ENCODE measurements at places on chromosomes 1 and 21. TPM values are rescaled to one million over a fixed set of nuclear protein-coding genes. Genes with fewer than 3 reads are reported as not detected.

DNA sequence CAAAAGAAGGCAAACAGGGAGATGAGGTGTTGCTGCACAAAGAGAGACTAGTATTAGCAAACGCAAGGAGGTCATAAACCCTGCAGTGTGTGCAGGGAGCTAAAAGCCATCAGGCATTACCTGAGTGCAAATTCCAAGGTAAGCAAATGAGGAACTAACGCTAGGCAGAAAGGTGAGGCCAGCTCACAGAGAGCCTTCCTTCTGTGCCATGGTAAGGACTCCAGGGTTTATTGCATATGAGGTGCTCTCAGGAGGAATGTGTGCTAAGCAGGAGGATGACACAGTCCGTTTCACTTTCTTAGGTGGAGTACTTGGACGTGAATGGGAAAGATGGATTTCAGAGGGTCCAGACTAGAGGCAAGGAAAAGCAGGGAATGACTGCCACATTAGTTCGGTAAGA, 44.6 kb upstream of the MYBPHL start:
- no peak for DNase-seq
- no peak overlapping the region for H3K27ac ChIP-seq
- no peaks in the 10 kb centered on the region for H3K27me3 ChIP-seq

GRCh38 chr1:42845866-42846256, 552 bp upstream of the ZNF691 start:
- no peaks in the 10 kb centered on the region for H3K27me3 ChIP-seq
- H3K4me3 ChIP-seq, result peak overlapping the region; percentile 89
- H3K4me1 ChIP-seq, result peaks cover 8% of the 10 kb centered on the region

GRCh38 chr1:64482720-64483119, 12.8 kb downstream of the CACHD1 start:
- peak; percentile 46 for DNase-seq
- H3K27me3 ChIP-seq, result no peaks in the 10 kb centered on the region
- H3K27ac ChIP-seq, result no peak overlapping the region
- peaks cover 23% of the 10 kb centered on the region for H3K4me1 ChIP-seq
- no peak overlapping the region for H3K4me3 ChIP-seq
- no peaks in the 10 kb centered on the region for H3K36me3 ChIP-seq

DNA sequence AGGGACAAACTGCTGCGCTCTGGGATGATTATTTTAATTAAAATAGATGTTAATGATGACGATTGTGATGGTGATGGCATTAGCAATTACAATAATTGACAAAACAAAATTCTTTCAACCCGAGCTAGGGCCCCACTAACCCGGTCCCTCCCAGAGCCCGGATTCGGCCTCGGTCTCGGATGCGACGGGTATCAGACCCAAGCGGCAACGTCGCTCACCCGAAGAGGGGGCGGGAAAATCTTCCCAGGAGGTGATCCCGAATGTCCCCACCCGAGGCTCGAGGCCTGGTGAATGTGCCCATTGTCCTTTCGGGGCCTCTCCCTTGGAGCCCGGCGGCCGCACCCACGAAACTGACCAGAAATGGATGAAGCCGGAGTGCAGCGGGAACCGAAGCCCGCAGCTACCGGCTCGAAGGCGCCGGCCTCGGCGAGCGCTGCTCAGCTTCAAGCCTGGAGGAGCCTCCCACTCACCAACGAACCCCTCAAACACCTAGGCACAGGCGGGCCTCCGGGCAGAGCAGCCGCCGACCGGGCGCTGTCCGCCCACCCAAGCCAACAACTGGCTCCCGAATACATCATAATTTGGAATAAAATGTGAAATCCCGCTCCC, 1.2 kb downstream of the TAL1 start:
- no peaks in the 10 kb centered on the region for H3K36me3 ChIP-seq
- H3K4me1 ChIP-seq, result no peaks in the 10 kb centered on the region
- no peak overlapping the region for H3K27ac ChIP-seq
- no peak for DNase-seq

DNA sequence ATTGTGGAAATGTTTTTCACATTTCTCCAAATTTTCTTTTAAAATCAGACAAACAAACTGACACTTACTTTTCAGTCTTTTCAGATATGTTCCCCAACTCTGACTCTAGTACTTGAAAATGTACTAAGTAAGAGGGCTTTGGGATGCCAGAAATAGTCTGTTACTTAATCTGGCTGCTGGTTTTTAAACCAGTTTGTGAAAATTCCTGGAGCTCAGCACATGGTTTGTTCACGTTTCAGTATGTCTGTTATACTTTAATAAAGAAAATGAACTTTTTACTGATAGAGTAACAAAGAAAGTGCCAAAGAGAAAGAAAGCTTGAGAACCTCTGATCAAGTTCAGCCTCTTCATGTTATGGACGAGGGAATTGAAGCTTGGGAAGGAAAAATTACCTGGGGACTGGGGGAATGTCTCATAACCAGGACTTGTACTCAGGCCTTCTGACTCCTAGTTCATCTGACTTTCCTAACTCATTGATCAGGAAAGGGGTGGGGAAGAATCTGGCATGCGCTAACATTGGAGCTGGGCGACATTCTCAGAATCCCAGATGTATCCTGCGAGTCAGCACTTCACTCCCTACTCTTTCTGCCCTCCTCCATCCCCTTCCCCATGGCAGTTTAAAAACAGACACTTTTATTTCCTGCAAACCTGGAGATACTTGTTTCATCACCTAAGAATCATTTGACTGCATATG, 30.8 kb upstream of the DNAJC6 start:
- no peaks in the 10 kb centered on the region for H3K27me3 ChIP-seq
- no peak overlapping the region for H3K27ac ChIP-seq
- no peak for DNase-seq

GRCh38 chr1:4224684-4225467, 324.8 kb upstream of the C1orf174 start:
- no peak for DNase-seq
- H3K4me3 ChIP-seq, result no peak overlapping the region
- no peak overlapping the region for H3K27ac ChIP-seq
- no peaks in the 10 kb centered on the region for H3K36me3 ChIP-seq
- no peaks in the 10 kb centered on the region for H3K4me1 ChIP-seq

- peak overlapping the region; percentile 10 for H3K27ac ChIP-seq
- no peak overlapping the region for H3K4me3 ChIP-seq
- H3K27me3 ChIP-seq, result no peaks in the 10 kb centered on the region
- peaks cover 26% of the 10 kb centered on the region for H3K4me1 ChIP-seq
- DNase-seq, result peak; percentile 47
Measured at GRCh38 chr1:86779308-86780191, 75.2 kb downstream of the SH3GLB1 start.

GRCh38 chr1:65372557-65372956, 47.9 kb upstream of the LEPR start:
- H3K27me3 ChIP-seq, result no peaks in the 10 kb centered on the region
- H3K4me1 ChIP-seq, result no peaks in the 10 kb centered on the region
- H3K4me3 ChIP-seq, result no peak overlapping the region
- no peaks in the 10 kb centered on the region for H3K36me3 ChIP-seq
- no peak for DNase-seq
- no peak overlapping the region for H3K27ac ChIP-seq

GRCh38 chr1:241323514-241324195, 33.4 kb downstream of the RGS7 start:
- H3K36me3 ChIP-seq, result no peaks in the 10 kb centered on the region
- DNase-seq, result peak; percentile 6
- no peaks in the 10 kb centered on the region for H3K4me1 ChIP-seq
- no peak overlapping the region for H3K4me3 ChIP-seq

GRCh38 chr1:81887421-81888144, 86.8 kb downstream of the ADGRL2 start:
- no peak overlapping the region for H3K27ac ChIP-seq
- H3K4me1 ChIP-seq, result no peaks in the 10 kb centered on the region
- DNase-seq, result no peak
- H3K36me3 ChIP-seq, result no peaks in the 10 kb centered on the region

GRCh38 chr1:203069030-203069747, 16.6 kb downstream of the MYOG start:
- H3K4me1 ChIP-seq, result no peaks in the 10 kb centered on the region
- no peak for DNase-seq
- no peak overlapping the region for H3K27ac ChIP-seq

DNA sequence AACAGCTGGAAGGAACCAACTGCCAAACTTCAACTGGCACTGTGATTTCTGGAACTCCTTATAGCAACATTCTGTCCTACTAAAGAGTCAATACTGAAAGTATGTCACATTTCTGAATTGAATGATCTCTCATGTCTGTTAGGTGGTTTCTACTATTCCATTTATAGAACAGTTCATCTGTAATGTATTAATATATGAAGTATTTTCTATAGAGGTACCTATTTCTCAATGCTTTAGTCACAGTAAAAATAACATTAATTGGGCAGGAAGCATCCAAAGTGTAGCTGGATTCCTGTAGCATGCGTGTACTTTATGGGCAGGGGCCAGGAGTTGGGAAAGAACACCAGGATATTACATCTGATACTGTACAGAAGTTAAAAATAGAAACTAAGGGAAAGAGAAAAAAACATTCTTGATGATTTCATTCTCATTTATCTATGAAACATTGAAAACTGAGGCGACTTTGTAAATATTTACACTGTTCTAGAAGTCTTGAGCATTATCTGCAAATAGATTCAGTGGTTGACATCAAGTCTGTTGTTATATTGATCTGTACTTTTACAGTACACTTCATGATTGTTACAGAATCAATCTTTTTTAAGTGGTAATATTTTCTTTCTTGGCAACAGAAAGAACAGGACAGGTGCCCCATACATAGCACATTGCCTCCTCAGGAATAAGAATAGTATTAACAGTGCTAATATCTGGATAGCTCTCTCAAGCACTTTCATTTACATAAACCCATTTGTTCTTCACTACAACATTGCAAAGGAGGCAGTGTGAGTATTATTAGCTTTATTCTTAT, 6.2 kb upstream of the ZNF281 start:
- peaks cover 17% of the 10 kb centered on the region for H3K4me1 ChIP-seq
- peak; percentile 95 for DNase-seq
- peak overlapping the region; percentile 48 for H3K4me3 ChIP-seq
- H3K27me3 ChIP-seq, result no peaks in the 10 kb centered on the region

Gene HSD3B2
- total RNA-seq, result not detected

Gene TNN
- total RNA-seq, result 0.29 TPM

Gene ECM1
- total RNA-seq, result 26.0 TPM

Gene OR2T34
- total RNA-seq, result not detected

Gene USP16
- 25.5 TPM for total RNA-seq

Gene AMY1A
- not detected for total RNA-seq

Gene PROK1
- total RNA-seq, result not detected

Gene S100A3
- total RNA-seq, result 12.8 TPM

Gene MTARC2
- total RNA-seq, result 3.1 TPM

Measured in astrocyte (in vitro differentiated cells and primary cell).